ENCODE measurements at places on chromosomes 4 and X.
A peak's percentile ranks its signal among the peaks of the same experiment; 100 is the strongest.

DNA sequence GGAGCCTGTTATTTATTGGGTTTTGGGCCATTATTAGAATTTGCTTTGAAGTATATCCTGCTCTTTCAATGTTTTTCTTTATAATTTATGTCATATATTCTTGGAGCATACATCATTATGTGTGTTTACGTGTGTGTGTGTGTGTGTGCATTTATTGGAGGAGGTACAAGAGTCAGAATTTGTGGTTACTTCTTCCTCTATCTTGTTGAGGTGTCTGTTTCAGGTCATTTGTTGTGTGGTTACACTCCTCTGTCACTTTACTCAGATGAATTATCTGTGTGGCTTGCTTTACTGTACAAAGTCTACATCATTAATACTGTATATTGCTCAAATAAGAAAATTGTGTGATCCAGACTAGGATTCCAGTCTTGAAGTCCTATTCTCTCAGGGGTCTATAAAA is 1957.4 kb upstream of the TENM3 start:
- no peak for DNase-seq

DNA sequence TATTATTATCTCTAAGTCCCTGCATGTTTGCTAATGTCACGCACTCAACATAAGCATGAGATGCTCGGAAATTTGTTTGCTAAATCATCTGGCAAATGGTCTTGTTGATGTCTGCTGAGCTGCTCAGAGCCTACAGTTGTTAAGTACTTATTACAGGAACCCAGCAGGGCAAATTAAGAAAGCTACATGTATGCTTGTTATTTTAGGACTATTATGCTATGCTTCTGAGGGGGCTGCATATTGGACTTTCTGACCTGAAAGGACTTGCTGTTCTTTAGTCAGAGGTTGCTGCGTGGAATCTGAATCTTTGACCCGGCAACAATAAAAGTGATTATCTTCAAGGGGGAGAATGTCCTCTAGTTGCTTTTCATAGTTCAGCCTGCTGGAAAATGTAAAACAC is 36.3 kb upstream of the TENM3 start:
- no peak for DNase-seq

GRCh38 chrX:103687696-103688201 is 1.2 kb upstream of the MORF4L2 start:
- DNase-seq: no peak

- no peak for DNase-seq
These were observed 37.9 kb upstream of the OTUD4 start for GRCh38 chr4:145218251-145218650.

GRCh38 chrX:56793112-56793430 is 64.0 kb downstream of the NBDY start:
- no peak for DNase-seq

GRCh38 chrX:150966235-150966634 is 16.9 kb upstream of the HMGB3 start:
- no peak for DNase-seq

DNA sequence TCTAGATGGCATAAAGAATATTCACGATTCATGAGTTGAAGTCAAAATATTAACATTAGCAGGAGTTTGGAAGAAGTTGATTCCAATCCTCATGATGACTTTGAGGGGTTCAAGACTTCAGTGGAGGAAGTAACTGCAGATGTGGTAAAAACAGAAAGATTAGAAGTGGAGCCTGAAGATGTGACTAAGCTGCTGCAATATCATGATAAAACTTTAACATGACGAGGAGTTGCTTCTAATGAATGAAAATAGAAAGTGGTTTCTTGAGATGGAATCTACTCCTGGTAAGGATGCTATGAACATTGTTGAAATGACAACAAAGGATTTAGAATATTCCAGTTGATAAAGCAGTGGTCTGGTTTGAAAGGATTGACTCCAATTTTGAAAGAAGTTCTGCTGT is 70.1 kb upstream of the TMLHE start:
- DNase-seq: no peak

DNA sequence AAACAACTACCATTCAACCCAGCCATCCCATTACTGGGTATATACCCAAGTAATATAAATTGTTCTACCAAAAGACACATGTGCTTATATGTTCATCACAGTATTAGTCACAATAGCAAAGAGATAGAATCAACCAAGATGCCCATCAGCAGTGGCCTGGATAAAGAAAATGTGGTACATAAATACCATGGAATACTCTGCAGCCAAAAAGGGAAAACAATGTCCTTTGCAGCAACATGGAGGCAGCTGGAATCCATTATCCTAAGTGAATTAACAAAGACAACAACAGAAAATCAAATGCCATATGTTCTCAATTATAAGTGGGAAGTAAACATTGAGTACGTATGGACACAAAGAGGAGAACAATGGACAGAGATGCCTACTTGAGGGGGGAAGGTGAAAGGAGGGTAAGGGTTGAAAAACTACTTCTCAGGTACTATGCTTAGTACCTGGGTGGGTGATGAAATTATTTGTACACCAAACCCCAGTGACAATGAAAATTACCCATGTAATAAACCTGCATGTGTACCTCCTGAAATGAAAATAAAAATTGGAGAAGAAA is 632.1 kb upstream of the AADAT start:
- no peak for DNase-seq

DNA sequence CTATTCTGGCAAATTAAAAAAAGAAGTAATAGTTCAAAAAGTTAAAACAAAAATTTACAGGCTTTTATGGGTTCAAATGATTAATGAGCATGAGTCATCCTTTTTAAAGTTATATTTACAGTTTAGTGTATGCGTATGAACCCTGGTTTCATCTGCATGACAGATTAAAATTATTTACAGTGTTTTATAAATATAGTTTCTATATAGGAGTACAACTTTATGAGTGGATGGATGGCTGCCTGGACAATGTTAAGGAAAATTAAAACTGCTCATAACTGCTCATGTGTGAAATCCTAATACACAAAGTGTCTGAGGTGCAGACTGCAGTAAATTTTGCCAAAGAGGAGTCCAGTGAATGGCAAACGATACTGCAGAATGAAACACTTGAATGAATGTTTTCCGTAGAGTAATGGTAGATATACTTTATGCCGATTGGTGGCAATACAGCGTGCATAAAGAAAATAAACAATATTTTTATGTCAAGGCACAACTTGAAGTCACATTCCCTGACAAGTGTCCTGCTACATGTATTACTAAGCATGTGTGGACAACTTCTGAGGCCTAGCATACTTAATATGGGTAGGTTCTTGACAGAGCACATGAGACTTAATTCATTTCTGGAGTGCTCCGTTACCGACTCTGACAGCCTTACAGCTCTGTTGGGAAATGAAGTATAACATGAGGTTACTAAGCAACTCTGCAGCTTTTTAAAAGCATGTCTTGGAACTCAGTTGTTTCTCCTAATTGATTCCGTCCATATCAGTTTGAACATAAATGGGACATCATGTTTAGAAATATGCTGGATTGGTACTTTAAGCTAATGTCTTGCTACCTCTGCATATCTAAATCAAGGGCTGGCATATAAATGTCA is 985.6 kb upstream of the PCDH7 start:
- no peak for DNase-seq

- no peak for DNase-seq
These were observed 15.0 kb downstream of the NKX3-2 start for GRCh38 chr4:13529128-13529919.

DNA sequence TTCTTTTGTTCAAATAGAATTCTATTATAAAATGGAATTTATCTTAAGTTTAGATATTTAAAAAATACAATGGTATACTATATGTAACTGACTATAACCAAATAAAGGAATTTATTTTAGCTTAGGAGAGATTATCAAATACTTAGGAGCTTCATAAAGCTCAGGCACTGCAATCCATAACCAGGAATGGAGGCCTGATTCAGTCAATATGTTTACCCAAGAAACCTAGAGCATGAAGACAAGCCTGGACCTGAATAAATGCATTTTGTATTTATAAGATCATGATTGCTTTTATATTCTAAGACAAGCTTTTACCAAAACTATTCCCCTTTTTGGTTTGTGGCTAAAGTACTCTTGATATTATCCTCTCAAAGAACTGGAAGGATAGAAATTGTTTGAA is 742.6 kb downstream of the FAT4 start:
- DNase-seq: no peak

DNA sequence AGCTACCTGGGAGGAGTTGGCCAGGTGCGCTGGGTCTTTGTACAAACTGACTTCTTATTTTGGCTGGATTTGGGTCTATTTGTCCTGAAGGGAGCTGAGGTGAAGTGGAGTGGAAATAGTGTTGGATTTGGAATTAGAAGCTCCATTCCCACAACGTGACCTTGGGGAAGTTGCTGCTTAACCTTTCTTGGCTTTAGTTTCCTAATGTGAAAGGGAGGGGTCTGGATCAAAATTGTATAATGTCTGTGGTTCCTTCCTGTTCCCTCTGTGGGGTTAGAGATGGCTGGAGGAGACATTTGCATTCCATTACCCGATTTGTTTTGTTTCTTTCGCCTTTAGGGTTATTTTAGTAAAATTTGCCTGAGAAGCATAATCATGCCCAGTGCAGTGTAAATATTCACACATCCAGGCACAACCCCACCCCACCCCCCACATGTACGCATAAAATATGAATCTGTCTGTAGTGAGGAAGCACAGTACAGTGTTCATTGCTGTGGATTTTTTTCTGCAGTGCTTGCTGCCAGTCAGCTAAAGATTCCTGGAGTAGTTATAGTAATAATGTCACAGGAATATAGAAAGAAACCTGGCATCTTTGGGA is 21.5 kb downstream of the JADE1 start:
- DNase-seq: no peak

DNA sequence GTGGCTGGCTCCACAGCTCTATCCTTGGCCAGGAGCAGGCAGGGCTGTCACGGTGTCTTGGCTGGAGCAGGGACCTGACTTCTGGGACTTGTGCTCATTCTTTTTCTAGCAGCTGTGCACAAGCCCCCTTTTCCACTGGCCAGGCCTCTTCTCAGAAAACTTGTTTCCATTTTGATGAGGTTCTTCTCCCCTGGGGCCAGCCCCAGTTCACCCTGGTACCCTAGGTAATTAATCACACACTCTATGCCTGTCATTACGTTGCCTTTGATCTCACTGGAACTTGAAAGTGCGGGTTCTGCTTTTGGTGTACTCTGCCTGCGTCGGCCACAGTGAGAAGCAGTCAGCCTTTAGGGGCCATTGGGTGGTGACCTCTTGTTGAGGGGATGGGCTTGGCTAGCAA is 26.6 kb downstream of the DRD5 start:
- no peak for DNase-seq

- DNase-seq: no peak
These were observed 53.0 kb upstream of the RASSF6 start for GRCh38 chr4:73673286-73673685.

GRCh38 chr4:37666625-37667071 is 19.5 kb downstream of the RELL1 start:
- no peak for DNase-seq

DNA sequence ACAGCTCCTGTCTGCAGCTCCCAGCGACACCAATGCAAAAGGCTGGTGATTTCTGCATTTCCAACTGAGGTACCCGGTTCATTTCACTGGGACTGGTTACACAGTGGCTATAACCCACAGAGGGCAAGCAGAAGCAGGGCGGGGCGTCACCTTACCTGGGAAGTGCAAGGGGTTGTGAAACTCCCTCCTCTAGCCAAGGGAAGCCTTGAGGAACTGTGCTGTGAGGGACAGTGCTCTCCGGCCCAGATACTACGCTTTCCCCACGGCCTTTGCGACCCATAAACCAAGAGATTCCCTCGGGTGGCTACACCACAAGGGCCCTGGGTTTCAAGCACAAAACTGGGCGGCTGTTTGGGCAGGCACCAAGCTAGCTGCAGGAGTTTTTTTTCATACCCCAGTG is 218.9 kb downstream of the PPP3CA start:
- DNase-seq: no peak

GRCh38 chr4:3873408-3874027 is 107.3 kb downstream of the ADRA2C start:
- no peak for DNase-seq

DNA sequence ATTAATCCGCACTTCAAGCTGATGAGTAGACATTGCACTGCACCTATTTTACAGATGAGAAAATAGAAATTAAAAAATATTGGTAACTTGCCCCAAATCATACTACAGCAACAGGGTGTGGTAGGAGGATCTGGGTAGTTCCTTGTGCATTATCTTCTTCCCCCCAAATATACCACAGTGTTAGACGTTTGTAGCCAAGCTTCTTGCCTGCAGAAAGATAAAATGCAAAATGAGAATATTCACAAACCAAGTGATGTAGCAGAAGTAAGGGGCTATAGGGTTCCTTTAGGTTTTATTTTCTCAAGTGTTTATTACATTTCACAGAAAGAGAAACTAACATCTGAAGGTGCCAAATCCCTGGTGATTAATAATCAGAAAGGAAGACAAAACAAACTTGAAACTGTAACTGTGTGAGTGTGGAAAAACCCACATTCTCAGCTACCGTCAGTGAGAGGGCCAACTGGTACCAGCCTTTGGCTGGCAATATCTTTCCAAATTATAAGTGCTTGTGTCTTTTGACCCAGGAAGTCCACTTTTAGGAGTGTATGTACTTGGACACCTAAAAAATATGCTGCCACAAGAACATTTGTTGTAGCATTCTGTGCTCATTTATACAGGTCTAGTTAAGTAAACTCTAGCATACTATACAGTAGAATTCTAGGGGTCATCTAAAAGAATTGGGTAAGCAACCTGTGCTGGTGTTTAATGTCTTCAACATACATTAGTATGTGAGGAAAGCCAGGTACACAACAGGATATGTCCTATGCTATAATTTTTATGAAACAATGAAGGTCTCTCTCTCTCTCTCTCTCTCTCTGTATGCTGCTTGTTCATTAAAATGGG is 6.7 kb upstream of the CD38 start:
- DNase-seq: no peak

- DNase-seq: no peak
These were observed 208.3 kb upstream of the JADE1 start for GRCh38 chr4:128600996-128601871.

DNA sequence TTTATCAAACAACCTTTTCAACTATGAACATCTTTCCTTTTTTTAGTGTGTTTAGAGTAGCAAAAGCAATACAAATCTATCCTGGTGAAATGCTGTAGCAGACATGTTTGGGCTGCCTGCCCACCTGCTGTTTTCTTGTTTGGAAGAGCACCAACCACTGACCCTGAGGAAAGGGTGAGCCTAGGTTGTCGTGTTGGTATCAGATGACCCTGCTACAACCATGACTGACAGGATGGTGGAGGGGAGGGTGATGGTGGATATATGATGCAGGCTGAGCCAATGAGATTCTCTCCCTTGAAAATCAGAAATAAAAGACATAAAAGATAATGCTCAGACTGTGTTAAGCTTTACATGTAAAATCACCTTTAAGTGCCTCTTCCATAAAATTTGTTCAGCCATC is 201.2 kb downstream of the NPNT start:
- no peak for DNase-seq

GRCh38 chr4:13483768-13484121 is 395 bp downstream of the RAB28 start:
- DNase-seq: peak; percentile 0

DNA sequence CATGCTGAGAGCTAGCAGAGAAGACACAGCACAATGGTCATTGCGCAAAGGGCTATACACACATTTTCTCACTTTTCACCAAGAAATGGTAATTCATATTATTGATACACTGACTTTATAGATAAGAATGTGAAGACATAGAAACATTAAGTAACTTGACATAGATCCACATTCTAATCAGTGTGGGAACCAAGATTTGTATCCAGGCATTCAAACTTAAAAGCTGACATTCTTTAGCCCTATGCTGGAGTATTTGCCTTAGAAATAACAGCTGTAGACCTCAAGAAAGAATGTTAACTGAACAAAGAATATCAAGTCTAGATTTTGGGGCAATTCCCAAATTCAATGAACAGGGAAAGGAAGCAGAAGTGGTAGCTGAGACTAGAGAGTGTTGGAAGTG is 384.8 kb downstream of the IL15 start:
- DNase-seq: no peak
